CD8-positive, alpha-beta memory T cell (primary cell): ENCODE measurements at places on chromosomes 2 and 18.

DNA sequence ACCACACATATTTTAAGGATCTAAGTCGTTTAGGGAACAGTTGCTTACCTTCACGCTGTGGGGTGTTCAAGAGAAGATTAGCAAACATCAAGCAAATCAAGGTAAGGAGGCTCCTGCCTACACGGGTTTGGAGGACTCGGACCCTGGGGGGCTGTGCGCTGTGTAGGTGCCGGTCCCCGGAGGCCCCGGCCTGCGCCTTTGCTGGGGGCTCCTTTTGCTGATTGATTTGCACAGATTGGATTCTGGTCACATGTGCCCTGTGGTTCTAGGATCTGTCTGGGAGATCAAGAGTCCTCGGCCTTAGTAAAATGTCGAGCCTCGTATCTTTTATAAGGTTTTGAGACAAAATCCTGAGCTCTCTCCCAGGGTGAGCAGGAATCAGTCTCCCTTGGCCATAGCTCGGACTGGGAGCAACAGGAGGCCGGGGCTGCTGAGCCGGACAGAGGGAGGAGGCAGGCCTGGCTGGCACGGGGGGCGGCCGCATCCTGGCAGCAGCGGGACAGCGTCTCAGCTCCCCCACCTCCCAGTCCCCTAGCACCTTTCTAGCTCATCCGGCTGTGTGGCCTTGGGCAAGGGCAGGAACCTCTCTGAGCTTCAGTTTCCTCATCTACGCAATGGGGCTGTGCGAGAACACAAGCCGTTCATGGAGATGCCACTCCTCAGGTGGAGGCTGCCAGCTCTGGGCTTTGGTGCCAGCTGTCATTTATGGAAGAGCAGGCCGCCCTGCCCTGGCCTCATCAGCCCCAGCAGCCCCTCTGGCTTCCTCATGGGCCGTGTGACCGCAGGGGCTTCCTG, 147.2 kb downstream of the MBP start:
- no peak for DNase-seq

DNA sequence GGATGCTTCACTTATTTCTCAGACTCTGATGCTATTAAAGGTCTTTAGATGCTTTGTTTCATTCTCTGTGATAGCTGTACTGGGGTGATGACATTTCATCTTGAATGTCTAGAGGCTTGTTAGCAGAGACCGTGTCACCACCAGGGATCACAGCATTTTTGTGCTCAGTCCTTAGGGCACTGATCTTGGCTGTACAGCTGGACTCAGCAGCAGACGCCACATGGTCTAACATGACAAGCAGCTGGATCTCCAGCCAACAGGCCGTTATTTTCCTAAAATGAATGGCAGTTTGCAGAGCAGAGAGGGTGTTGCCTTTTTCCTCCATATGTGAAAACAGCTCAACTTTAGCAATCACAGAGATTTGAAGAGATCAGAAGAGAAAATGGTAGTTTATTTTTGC, 491.8 kb downstream of the CDH2 start:
- DNase-seq: no peak

- no peak for DNase-seq
These were observed 160.1 kb upstream of the LRP1B start for GRCh38 chr2:142290931-142291330.

DNA sequence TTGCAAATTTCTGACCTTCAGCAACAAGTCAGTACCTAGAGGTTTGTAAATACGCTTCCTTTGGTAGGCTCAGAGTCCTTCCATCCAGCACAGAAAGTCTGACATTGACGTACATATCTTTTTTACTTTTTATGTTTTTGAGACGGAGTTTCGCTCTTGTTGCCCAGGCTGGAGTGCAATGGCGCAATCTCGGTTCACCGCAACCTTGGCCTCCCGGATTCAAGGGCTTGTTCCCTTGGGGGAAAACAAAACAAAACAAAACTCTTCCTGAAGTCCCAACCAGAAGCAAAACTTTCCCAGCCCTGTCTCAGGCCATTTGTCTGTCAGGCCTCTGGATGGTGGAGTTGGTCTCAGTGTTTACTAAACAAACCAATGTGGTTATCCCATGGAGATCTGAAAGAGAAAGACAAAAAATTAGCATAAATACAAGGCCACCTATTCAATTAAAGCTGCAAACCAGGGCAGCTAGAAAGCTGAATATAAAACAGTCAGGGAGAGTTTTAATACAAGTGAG, 29.6 kb upstream of the ATL2 start:
- DNase-seq: no peak

DNA sequence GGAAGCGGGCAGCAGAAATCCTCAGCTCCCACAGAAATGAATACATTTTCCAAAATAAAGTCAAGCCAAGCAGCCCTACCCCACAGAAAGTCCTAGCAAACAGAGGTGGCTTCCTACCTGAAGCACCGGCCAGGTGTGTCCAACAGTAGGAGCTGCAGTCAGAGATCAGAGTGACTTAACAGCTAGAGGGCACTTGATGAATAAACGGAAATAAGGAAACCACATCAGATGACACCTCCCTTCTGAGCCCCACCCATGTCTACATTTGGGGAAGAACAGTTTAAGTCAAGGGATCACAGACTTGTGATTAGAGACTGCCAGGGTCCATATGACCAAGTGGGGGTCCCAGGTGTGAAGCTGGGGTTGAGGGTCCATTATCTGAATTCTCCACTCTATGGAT, at the start of gene CXCR1:
CXCR1 (minus strand) TSS at position 172 of the 400 bp plus-strand sequence. CDS start 1,751 bp downstream, outside the sequence.
- DNase-seq: peak; percentile 52

DNA sequence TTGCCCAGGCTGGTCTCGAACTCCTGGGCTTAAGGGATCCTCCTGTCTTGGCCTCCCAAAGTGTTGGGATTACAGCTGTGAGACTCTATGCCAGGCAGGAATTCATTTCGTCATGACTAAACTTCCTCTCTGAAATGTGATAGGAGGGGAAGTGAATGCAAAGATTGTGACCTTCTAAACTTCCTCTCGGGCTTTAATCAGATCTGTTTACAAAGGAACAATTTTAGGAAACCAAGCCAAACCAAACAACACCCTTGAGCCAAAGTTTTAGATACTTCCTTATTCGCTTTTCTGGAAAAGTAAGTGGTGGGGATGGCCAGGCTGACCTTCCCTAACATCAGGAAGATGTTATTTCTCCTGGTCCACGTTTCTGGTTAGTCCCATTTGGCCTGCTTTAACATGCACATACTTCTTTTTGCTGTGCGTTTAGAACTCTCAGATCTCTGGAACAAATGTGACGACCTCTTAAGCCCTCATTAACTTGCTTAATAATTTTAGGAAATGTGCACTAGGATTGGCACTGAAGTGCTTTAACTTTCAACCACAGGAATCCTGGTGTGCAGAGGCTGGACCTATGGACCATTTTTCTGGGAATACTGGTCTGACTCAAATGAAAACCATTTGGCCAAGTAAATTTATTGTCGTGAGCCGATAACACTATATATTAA, 33.2 kb upstream of the YES1 start:
- no peak for DNase-seq

DNA sequence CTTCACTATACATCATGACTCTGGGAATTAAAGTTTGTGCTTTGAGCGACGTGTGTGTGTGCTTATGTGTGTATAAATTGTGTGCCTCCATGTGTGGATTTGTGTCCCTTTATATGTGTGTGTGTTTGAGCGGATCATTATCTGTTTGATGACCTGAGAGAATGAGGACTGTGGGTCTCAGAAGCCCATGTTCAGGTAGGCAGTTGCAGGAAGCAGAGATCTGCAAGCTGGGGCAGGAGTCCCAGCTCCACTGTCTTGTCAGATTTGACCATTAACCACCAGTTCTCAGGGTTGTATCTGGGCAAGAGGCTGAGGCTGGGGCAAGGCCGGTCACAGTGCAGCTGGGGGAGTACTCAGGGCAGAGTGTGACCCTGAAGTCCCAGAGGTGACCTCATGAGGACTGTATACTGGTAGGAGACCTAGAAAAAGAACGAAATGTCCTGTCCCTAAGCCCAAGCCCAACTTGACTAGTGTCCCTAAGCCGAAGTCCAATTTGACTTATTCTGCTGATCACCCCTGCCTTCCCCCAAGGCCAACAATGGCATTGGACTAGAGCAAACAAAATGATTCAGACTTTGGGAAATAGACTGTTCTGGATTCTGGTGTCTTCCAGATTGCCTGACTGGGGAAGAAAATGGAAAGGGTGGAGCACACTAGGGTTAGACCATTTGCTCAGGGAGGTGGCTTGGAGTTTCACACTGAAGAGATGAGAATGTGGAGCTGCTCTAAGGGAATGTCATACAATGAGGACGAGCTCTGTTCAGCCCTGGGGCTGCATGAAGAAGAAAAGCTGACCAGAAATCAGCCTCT, 28.1 kb downstream of the RHOB start:
- DNase-seq: no peak

GRCh38 chr18:47413327-47413726, 161.9 kb upstream of the SKOR2 start:
- no peak for DNase-seq

DNA sequence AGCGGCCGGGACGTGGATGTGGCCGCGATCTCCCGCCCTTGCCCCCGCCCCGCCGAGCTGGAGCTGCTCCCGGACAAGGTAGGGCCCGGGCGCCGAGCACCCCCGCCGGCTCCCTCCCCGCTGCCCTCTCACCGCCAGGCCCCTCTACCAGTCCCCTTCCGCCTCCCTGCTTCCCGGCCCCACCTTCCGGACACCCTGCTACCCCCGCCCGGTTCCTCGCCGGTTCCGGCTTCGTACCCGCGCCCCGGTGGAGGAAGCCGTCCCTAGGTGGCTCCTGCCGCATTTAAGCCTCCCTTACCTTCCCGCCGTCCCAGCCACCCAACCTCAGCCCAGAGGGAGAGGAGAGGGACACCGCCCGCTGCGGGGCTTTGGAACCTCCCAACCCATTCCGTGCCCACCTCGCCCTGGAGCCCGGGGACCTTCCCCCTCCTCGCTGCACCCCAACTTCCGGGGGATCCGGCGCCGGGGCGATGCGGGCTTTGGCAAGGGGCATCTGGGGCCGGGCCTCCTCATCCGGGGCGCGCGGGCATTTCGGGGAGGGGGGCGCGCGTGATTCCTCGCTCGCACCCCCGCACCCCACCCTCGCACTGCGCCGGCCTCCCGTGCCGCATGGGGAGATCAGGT, 475 bp downstream of the B3GNT2 start:
- DNase-seq: peak; percentile 78

GRCh38 chr2:168165397-168165796, 82.0 kb downstream of the STK39 start:
- DNase-seq: no peak

DNA sequence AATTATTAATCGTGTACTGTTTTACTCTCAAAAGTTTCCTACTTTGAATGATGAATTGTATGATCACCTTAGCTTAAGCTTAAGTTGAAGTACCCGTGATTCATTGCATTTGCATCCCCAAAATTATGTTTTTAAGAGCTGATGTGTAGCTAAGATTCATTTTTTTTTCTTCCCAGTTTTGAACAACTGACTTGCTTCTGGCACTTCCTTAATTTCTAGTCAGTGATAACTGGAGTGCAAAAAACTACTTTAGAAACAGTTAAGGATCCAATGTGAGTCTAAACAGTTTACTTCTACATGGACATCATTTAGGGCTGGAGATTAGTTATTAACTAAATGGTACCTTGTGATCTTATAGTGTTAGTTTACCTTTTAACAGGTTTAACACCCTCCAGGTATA, 124.0 kb upstream of the CAVIN2 start:
- DNase-seq: no peak

DNA sequence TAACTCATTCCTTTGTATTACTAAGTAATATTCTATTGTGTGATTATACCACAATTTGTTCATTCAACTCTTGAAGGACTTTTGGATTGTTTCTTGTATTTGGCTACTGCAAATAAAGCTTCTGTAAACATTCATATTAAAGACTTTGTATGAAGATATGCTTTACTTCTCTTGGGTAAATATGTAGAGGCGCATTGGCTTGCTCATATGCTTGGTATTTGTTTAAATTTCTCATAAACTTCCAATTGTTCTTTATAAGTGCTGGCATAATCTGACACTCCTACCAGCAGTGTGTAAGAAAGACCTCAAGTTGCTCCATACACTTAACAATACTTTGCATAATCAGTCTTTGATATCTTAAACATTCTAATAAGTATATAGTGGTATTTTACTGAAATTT, 792.8 kb upstream of the LRRTM1 start:
- no peak for DNase-seq

GRCh38 chr18:33802955-33803354, 224.9 kb downstream of the ASXL3 start:
- DNase-seq: no peak

- DNase-seq: no peak
These were observed 7.8 kb upstream of the PPP1R1C start for GRCh38 chr2:181977661-181978350.

- no peak for DNase-seq
These were observed 156.6 kb upstream of the ACVR2A start for GRCh38 chr2:147688242-147688641.

GRCh38 chr18:76754351-76754750, 68.0 kb upstream of the ZNF236 start:
- DNase-seq: no peak

DNA sequence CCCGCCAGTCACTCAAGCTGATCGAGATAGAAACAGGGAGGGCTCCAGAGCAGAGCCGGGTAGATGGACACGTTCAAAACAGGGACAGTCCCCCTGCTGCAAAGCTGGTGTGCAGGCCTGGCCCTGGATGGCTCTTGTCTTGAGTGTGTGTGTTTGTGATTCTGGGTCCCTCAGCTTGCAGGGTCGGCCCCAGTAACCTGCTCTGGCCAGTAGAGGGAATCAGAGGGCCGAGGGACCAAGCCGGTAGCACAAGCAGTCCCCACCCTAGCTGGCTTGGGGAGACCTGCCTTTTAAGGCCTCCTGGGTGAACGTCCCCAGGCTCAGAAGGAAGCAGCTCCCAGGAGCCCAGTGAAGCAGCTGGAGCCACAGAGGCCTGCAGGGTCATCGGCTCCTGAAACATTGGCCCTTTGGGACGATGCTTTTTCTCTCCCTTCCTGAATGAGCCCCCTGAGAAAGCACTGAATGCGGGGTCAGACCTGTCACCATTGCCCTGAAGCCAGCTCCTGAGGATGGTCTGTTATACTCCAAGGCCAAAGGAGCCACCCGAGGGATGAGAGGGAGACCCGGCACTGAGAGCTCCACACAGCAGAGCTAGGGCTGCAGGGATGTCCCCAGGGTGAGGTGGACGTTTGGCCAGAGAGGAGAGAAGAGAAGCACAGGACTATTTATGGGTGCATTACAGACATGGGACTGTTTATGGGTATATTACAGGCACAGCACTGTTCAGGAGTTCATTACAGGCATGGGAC, 15.4 kb upstream of the MLPH start:
- DNase-seq: no peak

- DNase-seq: peak; percentile 30
These were observed 18.1 kb downstream of the CCDC141 start for GRCh38 chr2:179031731-179032408.

- no peak for DNase-seq
These were observed 290.3 kb downstream of the CNTNAP5 start for GRCh38 chr2:124315221-124315880.

- no peak for DNase-seq
These were observed 88.5 kb downstream of the EIPR1 start for GRCh38 chr2:3289171-3289515.

GRCh38 chr2:215283221-215283620, 28.6 kb upstream of the ATIC start:
- no peak for DNase-seq

- DNase-seq: no peak
These were observed 369.8 kb upstream of the CDH7 start for GRCh38 chr18:65380986-65381385.
